Activated CD8-positive, alpha-beta memory T cell treated with anti-CD3 and anti-CD28 coated beads for 48 hours (primary cell): ENCODE measurements at places on chromosomes 13 and 19.

GRCh38 chr13:50161052-50161451 is 145.8 kb downstream of the KCNRG start:
- no peak for DNase-seq

DNA sequence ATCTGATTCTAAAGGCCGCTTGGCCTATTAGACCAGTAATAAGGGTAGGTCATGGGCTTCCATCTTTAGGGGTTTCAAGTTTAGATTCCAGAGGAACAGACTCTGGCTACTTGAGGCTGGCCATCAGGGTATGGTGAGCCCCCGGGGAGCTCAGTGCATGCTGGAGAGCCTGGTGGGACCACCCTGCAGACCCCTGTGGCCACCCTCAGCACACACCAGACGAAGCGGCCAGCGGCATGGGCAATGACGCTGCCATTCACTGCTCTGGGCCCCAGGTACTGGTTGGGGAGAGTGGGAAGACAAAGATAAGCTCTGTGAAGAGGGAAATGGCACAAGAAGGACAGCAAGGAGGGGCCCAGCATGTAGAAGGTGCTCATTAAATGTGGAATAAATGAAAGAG is 98.8 kb upstream of the SLC15A1 start:
- no peak for DNase-seq

DNA sequence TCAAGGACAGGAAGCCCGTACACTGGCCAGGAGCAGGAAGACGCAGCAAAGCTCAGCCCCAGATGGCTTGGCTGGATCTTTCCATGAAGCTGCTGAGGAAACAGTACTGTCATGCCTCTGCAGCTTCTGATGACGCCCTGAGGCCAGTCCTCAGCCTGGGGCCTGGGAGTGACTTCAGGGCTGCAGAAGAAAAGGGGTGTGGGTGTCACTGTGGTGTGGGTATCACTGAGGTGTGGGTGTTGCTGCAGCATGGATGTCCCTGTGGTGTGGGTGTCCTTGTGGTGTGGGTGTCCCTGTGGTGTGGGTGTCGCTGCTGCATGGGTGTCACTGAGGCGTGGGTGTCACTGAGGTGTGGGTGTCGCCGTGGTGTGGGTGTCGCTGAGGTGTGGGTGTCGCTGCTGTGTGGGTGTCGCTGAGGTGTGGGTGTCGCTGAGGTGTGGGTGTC is 12.0 kb upstream of the GAS6 start:
- DNase-seq: no peak

GRCh38 chr19:48501494-48502349 is 9.9 kb downstream of the LMTK3 start:
- no peak for DNase-seq

DNA sequence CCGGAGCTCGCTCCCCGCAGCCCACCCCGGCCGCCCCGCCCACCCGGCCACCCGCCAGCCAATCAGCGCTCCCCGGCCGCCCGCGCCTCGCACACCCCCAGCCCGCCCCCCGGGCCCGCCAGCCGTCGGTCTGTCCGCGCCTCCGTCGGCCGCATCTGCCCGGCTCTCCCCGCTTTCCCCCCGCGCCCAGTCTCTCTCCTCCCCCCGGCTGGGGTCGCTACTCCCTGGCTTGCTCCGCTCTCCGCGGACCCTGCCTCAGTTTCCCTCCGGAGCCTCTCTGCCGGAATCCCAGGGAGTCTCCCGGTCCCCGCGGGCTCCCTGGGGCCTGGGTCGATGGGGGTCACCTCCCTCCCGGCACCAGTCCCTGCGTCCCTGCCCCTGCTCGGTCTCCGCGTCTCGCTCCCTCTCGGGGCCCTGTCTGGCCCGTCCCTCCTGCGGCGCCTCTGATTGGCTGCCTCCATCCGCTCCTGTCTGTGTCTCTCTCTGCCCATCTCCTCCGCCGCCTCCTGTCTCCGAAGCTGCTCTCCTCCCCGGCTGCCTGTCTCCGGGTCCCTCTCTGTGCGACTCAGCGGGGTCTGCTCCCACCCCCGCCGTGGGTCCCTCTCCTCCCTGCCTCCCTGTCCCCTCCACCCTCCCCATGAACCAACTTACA is 484 bp downstream of the IL11 start:
- no peak for DNase-seq

DNA sequence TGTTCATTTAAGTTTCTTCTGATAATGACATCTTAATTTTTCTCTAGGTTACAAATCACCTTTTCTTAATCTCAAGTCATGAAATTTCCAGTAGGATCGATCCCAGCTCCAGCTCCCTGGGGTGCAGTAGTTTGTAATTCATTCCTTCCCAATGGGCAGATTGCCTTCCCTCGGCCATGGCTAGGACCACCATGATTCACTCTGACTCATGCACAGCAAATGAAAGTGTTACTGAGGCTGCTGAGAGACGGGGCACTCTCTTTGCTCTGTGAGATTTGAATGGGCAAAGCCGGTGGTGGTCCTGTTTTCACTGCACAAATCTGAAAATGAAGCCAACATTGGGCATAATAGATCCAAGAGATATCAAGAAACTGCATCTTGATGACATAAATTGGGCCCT is 202.8 kb upstream of the IRS2 start:
- DNase-seq: no peak

DNA sequence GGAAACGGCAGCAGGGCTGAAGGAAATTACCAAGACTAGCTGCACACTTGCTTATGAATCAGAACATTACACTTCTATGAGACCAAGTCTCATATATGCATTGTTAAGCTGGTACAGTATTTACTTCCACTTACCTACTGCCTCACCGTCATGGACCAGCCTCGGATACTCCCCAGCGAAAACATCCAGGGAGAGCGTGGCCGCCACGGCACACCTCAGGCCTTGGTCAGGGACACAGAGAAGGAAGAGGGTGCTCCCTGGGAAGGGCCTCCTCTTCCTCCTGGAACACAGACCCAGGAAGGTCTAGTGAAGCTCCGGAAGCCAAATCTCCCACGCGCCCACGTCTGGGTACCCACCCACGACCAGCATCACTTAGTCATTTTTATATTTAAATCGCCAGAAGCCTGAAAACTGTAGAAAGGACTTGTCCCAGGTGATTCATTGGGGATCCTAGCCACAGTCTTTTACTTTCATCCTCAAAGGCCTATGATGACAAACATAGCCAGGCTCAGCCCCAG is 24.4 kb upstream of the MTIF3 start:
- DNase-seq: no peak

DNA sequence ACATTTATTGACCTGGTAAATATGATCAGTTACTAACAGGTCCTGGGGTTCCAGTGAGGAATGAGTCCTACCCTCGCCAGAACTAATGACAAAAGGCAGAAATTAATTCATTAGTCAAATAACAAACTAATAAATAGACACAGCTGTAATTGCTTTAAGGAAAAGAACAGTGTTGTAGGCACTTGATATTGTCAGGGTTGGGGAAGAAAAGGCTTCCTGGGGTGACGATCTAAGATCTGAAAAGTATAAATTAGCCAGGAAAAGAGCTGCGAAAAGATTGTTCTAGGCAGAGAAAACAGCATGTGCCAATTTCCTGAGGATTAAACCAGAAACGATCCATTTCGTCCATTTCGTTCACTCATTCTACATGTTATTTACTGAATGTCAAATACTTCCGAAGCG is 670 bp upstream of the CHAF1A start:
- no peak for DNase-seq

DNA sequence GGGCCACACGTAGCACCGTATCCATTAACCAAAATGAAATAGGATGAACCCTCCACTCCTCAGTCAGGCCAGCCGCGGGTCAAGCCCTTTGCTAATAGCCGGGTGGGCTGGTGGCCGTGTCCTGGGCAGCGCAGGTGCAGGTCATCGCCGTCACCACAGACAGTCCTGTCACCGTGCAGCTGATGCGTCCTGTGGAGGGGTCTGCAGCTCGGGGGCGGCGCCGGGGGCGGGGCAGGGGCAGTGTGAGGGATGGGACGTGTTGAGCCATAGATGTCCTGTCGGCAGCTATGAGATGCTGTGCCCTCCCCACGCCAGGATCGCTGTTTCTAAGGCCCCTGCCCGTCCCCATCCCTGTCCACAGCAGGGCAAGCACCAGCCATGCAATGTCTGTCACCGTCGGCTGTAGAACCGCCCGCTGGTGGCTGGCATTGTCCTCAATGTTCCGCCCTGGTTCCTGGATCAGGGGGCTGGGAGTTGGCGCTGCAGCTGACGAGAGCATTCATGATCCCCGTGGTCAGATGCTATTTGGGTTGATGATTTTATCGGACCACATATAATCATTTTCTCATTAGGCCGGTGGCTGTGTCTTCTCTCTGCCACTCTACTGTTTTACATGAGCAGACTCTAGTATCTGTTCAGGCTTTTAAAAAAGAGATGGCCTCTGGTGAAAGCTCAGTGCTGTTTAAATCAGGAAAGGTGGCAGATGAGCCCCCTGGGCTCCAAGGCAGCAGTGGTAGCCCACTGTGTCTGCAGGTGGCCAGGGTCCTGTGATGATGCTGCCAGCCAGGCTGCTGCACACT is 126.1 kb downstream of the KDM4B start:
- DNase-seq: no peak

GRCh38 chr19:42216653-42217519 is 591 bp downstream of the DEDD2 start:
- DNase-seq: no peak

DNA sequence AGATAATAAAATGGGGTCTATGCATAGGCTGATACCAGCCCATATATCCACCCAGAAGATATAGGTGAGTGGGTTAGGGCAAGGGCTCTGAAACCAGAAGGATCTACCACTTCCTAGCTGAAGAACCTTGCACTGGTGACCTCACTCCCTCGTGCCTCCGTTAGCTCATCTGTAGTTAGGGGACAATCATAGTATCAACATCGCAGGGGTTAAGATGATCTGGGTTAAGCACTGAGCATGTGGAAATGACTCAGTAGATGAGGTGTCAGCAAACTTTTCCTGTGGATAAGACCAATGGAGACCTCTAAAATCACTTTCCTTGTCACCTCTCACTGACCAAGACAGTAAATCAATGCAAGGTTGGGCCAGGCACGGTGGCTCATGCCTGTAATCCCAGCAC is 30.5 kb downstream of the TNFSF14 start:
- DNase-seq: no peak

- DNase-seq: no peak
Observed at GRCh38 chr19:6387372-6387771, 5.6 kb downstream of the GTF2F1 start.

DNA sequence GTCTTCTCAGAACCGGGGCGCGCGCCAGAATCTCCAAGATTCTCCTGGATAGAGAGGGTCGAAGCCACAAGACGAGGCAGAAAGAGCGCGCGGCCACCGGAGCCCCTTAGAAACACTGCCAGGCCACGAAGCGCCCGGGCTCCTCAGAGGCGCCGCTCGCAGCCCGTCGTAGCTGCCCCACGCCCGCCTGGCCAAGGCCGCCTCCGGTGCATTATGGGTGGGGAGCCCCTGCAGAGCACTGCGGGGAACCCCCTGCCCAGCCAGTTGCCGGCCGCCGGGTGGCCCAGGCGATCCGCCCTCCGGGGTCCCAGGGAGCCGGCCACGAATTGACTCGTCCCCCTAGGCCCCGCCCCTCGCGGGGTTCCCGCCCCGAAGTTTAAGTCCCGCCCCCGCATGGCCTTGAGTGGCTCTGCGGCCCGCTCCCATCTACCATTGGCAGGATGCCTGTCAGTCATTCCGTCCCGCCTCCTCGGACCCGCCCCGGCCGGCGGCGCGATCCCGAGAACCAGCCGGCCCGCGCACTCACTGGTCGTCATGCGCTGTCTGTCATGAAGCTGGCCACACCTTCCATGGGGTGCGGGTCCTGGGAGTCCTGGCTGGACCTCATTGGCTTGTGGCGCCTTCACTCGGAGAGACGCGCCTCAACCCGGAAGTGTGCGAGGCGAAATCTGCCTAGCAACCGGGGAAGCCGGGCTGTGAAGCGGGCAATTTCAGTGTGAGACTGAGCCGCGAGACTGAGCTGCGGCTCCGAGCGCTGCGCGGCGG is 20.2 kb upstream of the GATAD2A start:
- DNase-seq: peak; percentile 100

- DNase-seq: no peak
Observed at GRCh38 chr19:30326393-30326710, 45.8 kb upstream of the ZNF536 start.

- no peak for DNase-seq
Observed at GRCh38 chr13:37127691-37128241, 22.3 kb upstream of the CSNK1A1L start.

DNA sequence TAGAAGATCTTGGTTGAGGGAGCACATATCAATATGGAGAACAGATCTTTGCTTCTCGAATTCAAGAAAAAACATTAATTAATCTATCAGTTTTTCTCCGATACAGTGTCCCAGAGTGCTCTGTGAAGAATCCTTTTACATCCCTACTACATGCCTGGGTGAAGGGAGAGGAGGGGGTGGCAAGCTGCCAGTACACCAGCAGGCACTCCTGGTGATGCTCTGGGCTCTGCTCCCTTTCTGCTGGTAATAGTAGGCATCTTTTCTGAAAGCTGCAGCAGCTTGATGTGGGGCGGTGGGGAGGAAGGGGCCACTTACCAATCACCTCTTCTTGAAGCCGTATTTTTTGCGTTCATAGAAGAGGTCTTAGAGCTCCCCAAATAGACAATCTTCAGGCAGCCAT is 30.7 kb downstream of the PBX4 start:
- no peak for DNase-seq

- DNase-seq: no peak
Observed at GRCh38 chr19:30135797-30136196, 193.8 kb downstream of the URI1 start.

- DNase-seq: no peak
Observed at GRCh38 chr19:5137571-5138124, 168.7 kb downstream of the KDM4B start.

DNA sequence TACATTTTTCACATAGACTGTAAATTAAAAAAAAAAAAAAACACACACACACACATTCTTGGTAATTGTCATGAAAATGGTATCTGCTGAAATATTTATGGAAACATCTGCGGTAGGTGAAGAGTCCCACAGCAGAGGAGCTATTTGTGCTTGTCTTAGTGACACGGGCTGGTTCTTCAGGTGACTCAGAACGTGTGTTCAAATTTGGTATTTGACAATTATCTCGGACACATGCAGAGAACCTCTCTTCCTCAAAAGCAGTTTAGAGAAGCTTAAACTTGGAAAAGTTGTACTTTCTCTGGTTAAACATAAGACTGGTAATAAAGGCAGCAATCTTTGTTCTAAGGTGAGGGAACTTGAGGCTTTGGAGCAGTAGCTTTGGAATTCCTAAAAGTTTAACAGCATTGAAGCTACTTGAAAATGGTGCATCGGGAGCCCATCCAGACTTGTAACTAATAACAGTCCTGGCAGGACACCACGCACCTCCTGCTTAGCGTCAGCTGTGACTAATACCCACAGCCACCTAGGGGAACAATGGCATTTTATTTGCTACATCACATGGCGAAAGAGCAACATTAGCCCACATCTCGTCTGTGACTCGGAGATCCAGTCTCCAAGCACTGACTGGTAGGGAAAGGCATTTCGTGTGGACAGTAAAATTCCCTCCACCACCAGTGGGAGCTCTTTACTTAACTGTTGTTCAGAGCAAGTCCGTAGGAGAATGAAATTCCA is 1505.1 kb upstream of the SLC10A2 start:
- no peak for DNase-seq
